ENCODE measurements at places on chromosomes 12 and 14. TPM values are rescaled to one million over a fixed set of nuclear protein-coding genes. Genes with fewer than 3 reads are reported as not detected.
A peak's percentile ranks its signal among the peaks of the same experiment; 100 is the strongest.

Gene RTRAF
- total RNA-seq = 295 TPM

Gene TAS2R50
- total RNA-seq = 1.1 TPM

Gene NFKBIA
- total RNA-seq = 143 TPM

GRCh38 chr14:61621444-61621843 lies 73.9 kb upstream of the HIF1A start:
- no peak for DNase-seq

GRCh38 chr12:54038871-54039414 lies 6.1 kb downstream of the HOXC5 start:
- no peak for DNase-seq

- no peak for DNase-seq
Measured at GRCh38 chr12:80925237-80925636, 12.5 kb downstream of the LIN7A start.

DNA sequence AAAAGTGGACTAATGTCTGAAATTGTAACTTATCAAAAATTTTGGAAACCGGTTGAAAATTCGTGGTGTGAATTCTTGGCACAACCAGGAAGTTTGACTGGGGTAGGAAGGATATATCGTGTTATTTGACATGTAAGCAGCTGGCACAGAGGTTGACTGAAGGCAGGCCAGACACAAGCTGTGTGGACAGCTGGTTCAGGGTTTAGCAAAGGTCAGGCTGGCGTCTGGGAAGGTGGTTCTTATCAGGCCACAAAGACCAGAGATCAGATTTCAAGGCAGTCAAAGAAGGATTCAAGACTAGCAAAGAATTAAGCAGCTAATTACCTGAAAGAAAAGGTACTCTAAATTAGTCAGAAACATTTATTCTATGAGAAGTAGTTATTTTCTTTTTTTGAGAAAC lies 450.2 kb upstream of the MDGA2 start:
- DNase-seq = peak; percentile 72

DNA sequence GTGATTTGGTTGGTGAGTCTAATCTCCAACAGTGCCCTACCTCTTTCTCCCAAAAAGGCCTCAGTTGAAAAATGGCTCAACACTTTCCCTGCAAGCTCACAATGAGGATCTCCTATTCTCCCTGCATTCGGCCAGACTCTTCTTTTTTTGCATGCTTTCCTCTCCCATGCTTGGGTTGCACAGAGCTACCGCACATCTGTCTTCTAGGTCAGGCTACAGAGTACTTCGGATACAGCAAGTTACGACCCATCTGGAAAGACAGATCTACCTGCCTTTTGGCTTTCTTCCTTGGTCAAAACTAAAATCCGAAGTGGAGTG lies 305 bp upstream of the SLC16A7 start:
- DNase-seq = no peak

DNA sequence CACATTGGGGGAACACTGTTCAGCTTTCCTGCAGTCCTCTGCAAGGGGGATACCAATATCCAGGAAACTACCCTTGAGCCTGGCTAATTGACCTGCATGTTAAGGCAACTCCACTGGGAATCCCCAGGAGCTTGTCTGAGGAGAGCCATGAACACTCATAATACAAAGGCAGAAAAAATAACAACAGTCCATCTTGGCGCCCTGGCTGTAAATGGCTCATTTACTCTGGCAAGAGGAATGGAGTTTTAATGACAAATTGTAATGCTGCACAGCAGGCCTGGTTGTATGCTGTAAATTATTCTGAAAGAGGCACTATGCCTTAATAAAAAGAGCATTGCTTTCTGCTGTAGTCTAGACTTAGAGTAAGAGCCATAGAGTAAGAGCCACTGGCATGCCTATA lies 58.3 kb downstream of the SLC8A3 start:
- no peak for DNase-seq

GRCh38 chr14:22846811-22847307 lies 10.5 kb downstream of the MMP14 start:
- DNase-seq = no peak

GRCh38 chr12:125544960-125545359 lies 479.7 kb downstream of the AACS start:
- no peak for DNase-seq

DNA sequence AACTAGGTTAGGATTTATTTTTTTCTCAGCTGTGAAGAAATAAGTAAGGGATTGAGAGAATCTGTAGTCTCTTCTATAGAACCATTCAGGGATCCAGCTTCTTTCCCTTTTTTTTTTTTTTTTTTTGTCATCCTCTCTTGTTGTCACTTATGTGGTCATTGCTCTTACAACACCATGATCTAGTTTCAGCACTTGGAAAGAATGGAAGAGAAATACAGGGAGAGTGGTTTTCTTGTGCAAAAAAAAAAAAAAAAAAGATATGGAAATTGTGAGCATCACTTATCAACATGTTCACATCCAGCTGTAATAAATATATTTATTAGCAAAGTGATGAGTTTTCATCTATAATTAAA lies 599.3 kb downstream of the SLC6A15 start:
- no peak for DNase-seq

- DNase-seq = no peak
Measured at GRCh38 chr14:102473559-102473958, 36.0 kb downstream of the ANKRD9 start.

GRCh38 chr14:44040561-44040960 lies 466.5 kb downstream of the FSCB start:
- DNase-seq = peak; percentile 53

- no peak for DNase-seq
Measured at GRCh38 chr12:123078120-123078465, 72.8 kb downstream of the PITPNM2 start.

GRCh38 chr14:85052646-85053045 lies 477.3 kb upstream of the FLRT2 start:
- no peak for DNase-seq

Data from endodermal cell (in vitro differentiated cells).